ENCODE measurements at places on chromosomes 16 and 17.

- ATAC-seq, result no peak
Observed at GRCh38 chr17:44543213-44543904, 13.9 kb upstream of the FZD2 start.

- ATAC-seq, result no peak
Observed at GRCh38 chr16:15652293-15653001, 2.4 kb downstream of the NDE1 start.

DNA sequence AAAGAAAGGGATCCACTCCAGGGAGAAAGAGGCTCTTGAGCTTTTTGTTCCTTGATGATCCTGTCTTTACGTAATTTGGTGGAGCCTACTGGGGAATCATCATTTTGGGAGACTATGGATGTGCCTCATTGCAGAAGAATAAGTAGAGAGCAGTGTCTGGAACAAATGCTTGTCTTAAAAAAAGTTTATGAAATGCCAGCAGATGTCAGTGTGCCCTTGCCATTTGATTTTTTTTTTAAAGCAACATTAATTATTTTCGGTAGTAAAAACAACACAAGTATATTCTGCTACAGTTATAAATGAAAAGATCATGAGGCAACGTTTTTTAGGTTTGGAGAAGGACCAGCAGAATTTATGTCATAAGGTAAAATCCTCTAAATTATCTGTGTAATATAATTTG lies 934.8 kb upstream of the EEF2KMT start:
- ATAC-seq, result no peak

GRCh38 chr16:66095676-66096075 lies 270.8 kb upstream of the CDH5 start:
- ATAC-seq, result no peak

GRCh38 chr16:16073891-16074881 lies 124.8 kb downstream of the ABCC1 start:
- no peak for ATAC-seq

GRCh38 chr17:30376621-30377452 lies 1.9 kb upstream of the CPD start:
- no peak for ATAC-seq
